ENCODE measurements at places on chromosomes 11 and 22. TPM values are rescaled to one million over a fixed set of nuclear protein-coding genes. Genes with fewer than 3 reads are reported as not detected.

DNA sequence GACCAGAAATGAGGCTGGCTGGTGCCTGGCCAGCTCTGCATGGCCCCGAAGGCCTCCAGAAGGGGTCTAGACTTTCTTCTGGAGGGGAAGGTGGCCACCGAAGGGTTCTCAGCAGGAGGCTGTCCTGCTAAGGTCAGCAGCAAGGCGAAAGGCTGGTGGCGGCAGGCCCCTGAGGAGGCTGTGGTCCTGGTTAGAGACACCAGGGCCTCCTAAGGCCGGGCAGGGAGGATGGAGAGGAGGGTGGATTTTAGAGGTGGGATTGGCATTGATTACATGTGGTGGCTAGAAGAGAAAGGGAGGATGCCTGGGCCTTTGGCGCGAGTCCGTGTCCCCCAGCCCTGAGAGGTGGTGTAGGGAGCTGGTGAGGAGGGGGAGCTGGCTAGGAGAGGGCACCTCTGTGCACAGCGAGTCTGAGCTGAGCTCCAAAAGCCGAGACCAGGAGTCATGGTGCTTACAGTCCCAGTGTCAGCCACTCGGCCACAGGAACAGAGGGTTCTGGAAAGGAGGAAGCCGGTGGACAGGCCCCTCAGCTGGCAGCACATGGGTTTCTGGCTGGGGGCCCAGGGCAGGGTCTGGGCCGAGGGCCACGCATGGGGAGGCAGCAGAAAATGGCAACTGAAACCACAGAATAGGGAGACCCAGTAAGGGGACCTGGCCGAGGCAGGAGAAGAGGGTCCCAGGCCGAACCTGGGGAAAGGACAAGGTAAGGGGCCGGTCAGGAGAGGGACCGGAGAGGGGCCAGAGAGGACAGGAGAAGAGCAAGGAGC, 2.5 kb downstream of the FERMT3 start:
- peaks cover 7% of the 10 kb centered on the region for H3K36me3 ChIP-seq
- no peak for DNase-seq
- H3K27ac ChIP-seq = 0 out of 2 replicates have a peak overlapping the region, but pooled peaks have one; percentile 26
- no peaks in the 10 kb centered on the region for H3K4me1 ChIP-seq

DNA sequence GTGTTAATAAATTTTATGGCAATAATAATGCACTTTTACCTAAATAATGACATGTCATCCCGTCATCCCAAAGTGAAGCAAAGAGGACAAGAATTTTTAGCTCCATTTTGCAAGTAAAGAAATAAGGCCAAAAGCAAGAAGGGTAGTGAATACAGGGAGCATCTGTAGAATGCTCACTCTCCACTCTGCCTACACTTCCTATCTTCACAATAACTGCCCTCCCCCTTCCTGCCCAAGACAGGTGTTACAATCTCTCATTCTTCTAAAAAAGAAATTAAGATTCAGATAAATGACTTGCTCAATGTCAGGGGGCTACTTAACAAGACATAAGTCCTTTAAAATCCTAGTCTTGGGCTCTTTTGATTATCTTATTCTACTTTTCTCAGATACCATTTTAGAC, 8.9 kb downstream of the RDX start:
- H3K4me1 ChIP-seq = peaks cover 14% of the 10 kb centered on the region
- no peak overlapping the region for H3K27ac ChIP-seq
- H3K27me3 ChIP-seq = no peaks in the 10 kb centered on the region
- H3K36me3 ChIP-seq = no peaks in the 10 kb centered on the region
- no peak overlapping the region for H3K4me3 ChIP-seq

- H3K4me1 ChIP-seq = no peaks in the 10 kb centered on the region
- H3K27me3 ChIP-seq = no peaks in the 10 kb centered on the region
- no peak for DNase-seq
- no peak overlapping the region for H3K27ac ChIP-seq
- H3K4me3 ChIP-seq = no peak overlapping the region
Observed at GRCh38 chr22:20558534-20558933, 51.1 kb downstream of the MED15 start.

- H3K27me3 ChIP-seq = no peaks in the 10 kb centered on the region
- no peaks in the 10 kb centered on the region for H3K4me1 ChIP-seq
- H3K4me3 ChIP-seq = no peak overlapping the region
- no peak overlapping the region for H3K27ac ChIP-seq
Observed at GRCh38 chr22:25816522-25817059, 74.6 kb downstream of the MYO18B start.

DNA sequence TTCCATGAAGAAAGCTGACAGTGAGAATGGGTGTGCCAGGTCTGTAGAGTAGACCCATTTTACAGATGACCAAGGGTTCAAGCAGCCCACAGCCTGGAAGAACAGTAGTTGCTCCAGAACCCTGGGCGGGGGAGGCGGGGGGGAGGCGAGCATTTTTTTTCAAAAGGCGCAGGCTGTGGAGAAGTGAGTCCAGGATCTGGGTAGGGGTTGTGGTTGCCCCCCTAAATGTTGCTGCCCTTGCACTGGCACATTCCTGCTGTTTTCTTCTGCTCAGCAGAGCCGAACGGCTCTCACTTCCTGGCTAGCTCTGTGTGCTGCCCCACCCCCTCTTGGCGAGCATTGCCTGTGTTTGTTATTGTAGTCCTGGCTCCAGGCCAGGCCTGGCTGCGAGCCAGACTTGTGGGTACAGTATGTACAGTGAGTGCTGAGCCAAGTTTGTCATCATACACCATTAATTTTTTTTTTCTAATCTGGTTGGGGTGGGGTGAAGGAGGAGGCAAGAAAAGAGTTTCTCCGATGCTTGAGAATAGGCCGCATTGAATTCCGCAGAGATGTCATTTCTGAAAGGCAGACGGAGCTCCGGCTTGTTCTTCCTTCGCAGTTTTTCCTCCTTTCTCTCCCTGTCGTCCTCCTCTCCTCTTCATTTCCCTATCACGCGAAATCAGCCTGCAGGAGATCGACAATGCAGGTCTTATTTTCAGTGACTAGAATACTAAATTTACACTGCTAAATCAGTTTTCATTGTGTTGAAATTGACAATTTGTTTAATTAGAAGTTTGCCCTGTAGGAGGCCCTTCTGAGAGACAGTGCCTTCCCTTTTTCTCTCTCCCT, 100.5 kb downstream of the ZBTB16 start:
- peak; percentile 53 for DNase-seq
- H3K4me3 ChIP-seq = no peak overlapping the region
- H3K4me1 ChIP-seq = peaks cover 13% of the 10 kb centered on the region

GRCh38 chr11:30758946-30759504, 172.9 kb upstream of the MPPED2 start:
- no peak overlapping the region for H3K4me3 ChIP-seq
- H3K36me3 ChIP-seq = no peaks in the 10 kb centered on the region
- H3K27me3 ChIP-seq = no peaks in the 10 kb centered on the region
- DNase-seq = no peak

DNA sequence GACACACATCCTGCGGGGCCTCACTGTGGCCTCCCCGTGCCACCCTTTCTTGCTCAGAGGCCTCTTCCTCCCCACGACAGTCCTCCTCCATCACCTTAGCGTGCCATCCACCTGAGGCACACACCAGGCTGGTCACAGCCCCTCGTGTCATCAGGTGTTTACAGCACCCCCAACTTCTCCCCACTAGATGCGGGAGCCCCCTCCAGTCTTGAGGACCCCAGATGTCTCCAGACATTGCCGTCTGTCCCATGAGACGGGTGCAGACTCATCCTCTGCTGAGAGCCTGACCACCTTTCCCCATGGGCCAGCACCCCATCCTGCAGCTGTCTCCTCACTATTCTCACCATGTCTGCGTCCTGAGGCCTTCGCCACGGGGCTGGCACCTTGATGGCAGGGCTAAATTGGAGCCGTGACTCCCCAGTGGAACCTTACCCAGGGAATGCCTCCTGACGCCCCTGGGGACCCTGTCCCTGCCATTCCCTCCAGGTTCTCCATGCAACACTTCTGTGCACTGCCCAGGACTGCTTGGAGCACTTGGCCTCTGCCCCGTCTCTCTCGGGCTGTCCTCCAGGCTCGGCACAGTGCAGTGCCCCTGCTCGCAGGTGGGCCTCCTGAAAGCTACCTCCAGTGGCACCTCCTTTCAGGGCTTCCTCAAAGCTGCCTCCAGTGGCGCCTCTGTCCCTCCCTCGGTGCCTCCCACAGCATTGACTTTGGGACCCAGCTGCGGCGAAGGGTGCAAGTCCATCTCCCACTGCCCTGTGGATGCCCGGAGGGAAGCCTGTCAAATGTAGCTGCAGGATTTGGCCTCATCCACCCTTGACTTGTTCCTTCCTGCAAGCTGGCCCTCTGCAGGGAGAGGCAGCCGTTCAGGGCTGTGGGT, 1386.8 kb downstream of the BRD1 start:
- H3K36me3 ChIP-seq = no peaks in the 10 kb centered on the region
- no peaks in the 10 kb centered on the region for H3K27me3 ChIP-seq
- no peak overlapping the region for H3K27ac ChIP-seq
- no peak for DNase-seq
- H3K4me1 ChIP-seq = no peaks in the 10 kb centered on the region

GRCh38 chr11:65606876-65607613, 7.0 kb downstream of the MAP3K11 start:
- DNase-seq = peak; percentile 99
- peak overlapping the region; percentile 78 for H3K27ac ChIP-seq
- peaks cover 13% of the 10 kb centered on the region for H3K4me1 ChIP-seq
- H3K4me3 ChIP-seq = peak overlapping the region; percentile 63

DNA sequence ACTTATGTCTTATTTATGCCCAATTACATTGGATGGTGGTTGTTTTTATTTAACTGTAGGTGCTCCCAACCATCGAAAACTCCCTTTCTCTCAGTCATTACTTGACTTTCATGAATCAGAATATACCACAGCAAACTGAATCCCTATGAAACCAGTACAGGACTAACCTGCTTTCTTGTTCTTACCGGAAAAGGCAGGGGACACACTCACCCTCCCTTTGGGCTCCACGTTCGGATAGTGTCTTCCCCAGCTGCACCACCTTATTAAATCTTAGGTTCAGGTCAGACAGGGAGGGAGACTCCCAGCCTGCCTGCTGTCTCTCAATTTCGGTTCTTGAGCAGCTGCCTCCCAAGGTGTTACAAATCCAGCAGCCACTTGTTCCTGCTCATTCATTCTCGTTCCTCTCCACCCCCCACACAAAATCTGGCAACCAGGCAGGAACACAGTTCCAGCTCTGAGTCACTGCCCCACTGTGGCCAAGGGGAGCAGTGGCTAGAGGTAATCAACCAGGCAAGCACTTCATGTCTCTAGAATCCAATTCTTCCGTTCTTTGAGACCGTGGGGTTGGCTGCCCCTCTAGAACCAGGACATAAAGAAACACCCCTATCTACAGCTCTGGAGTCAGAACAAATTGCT, 133.0 kb downstream of the PLEKHA7 start:
- H3K36me3 ChIP-seq = no peaks in the 10 kb centered on the region
- no peak overlapping the region for H3K4me3 ChIP-seq
- no peaks in the 10 kb centered on the region for H3K27me3 ChIP-seq
- H3K4me1 ChIP-seq = peaks cover 18% of the 10 kb centered on the region
- DNase-seq = peak; percentile 30

DNA sequence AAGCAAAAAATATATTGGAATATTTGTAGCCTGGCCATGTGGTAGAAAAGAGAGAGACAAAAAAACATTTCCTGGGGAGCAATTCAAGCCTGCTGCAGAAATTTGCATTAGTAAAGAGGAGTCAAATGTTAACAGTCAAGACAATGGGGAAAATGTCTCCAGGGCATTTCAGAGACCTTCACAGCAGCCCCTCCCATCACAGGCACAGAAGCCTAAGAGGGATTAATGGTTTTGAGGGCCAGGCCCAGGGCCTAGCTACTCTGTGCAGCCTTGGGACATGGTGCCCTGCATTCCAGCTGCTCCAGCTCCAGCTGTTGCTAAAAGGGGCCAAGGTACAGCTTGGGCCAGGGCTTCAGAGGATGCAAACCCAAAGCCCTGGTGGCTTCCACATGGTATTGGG, 46.8 kb downstream of the PGR start:
- no peaks in the 10 kb centered on the region for H3K4me1 ChIP-seq
- no peaks in the 10 kb centered on the region for H3K36me3 ChIP-seq
- H3K27ac ChIP-seq = no peak overlapping the region
- H3K4me3 ChIP-seq = no peak overlapping the region
- no peaks in the 10 kb centered on the region for H3K27me3 ChIP-seq

GRCh38 chr11:92852946-92853345, 116.5 kb upstream of the MTNR1B start:
- no peak overlapping the region for H3K27ac ChIP-seq
- no peak overlapping the region for H3K4me3 ChIP-seq
- no peak for DNase-seq
- no peaks in the 10 kb centered on the region for H3K4me1 ChIP-seq
- H3K27me3 ChIP-seq = no peaks in the 10 kb centered on the region
- H3K36me3 ChIP-seq = no peaks in the 10 kb centered on the region

- no peak overlapping the region for H3K27ac ChIP-seq
- no peak overlapping the region for H3K4me3 ChIP-seq
Observed at GRCh38 chr11:65125197-65126056, 3.3 kb downstream of the MRPL49 start.

DNA sequence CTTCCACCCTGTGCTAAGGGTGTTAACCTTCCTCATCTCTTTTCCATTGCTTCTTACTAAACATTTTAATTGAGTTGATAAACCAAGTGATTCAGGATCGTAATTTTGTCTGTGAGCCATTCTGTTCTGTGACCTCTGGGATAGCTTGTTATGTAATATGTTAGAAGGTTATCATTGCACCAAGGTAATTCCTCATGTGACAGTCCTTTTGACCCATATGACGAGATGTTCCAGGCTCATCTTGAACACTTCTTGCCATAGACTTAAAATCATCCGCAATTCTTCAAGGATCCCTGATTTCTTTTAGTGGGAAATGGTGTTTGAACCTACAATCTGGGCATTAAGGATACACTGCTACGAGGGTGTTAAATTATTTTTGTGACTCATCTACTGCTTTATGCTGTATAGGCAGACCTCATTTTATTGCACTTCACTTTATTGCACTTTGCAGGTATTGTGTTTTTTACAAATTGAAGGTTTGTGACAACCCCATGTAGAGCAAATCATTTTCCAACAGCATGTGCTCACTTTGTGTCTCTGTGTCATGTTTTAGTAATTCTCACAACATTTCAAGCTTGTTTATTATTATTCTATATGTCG, 19.0 kb upstream of the MPZL2 start:
- DNase-seq = no peak
- no peak overlapping the region for H3K27ac ChIP-seq
- H3K4me1 ChIP-seq = no peaks in the 10 kb centered on the region

DNA sequence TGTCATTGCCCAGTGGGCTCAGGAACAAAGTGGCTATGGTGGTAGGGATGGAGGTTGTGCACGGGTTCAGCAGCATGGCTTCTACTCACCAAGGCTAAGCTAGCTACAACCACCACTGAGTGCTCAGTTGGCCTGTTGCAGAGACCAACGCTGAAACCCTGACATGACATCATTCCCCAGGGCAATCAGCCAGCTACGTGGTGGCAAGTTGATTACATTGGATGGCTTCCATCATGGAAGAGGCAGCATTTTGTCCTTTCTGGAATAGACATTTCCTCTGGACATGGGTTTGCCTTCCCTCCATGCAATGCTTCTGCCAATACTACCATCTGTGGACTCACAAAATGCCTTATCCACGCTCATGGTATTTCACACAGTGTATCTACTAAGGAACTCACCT, 634.3 kb downstream of the OPCML start:
- H3K4me3 ChIP-seq = no peak overlapping the region
- no peak overlapping the region for H3K27ac ChIP-seq
- H3K4me1 ChIP-seq = peaks cover 20% of the 10 kb centered on the region
- H3K36me3 ChIP-seq = no peaks in the 10 kb centered on the region
- no peak for DNase-seq
- H3K27me3 ChIP-seq = no peaks in the 10 kb centered on the region

MYO7A gene
- 2.3 TPM for total RNA-seq

GPR83 gene
- total RNA-seq = 0.17 TPM

PVALB gene
- total RNA-seq = not detected

CYP2D6 gene
- 1.3 TPM for total RNA-seq

Measured in GM23338 (cell line).